ENCODE measurements at places on chromosomes 1 and 21.
A peak's percentile ranks its signal among the peaks of the same experiment; 100 is the strongest.

- DNase-seq: no peak
Measured at GRCh38 chr1:113990530-113990929, 11.3 kb downstream of the OLFML3 start.

DNA sequence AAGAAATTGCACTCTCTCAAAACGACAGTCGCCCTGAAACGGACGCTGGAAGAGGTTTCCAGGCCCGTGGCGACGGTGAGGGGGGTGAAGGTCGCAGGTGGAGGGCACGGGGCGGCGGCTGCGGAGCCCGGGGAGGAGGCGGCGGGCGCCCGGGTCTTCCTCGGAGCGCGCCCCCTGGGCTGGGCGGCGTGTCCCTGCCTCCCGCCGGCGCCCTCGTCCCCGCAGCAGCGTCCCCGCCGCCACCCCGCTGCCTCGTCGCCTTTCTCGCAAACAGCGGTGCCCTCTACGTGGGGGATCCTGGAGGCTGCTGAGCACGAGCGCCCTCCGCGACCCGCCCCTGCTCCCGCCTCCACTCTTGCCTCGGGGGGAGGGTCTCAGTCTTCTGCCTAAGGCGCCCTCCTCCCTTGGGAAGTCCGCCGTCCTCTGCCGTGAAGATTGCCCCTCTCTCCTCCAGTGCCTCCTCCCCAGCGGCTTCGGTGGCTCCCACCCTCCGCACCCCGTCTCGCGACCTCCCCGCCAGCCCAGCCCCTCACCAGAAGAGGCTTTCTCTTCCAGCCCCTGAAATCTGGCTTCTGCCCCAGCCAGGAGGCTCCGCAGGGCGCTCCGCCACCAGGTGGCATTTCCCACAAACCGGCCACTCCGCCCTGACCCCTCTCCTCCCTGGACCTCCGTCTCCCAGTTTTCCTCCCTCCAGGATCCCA lies 227.4 kb downstream of the SDCCAG8 start:
- DNase-seq: no peak

DNA sequence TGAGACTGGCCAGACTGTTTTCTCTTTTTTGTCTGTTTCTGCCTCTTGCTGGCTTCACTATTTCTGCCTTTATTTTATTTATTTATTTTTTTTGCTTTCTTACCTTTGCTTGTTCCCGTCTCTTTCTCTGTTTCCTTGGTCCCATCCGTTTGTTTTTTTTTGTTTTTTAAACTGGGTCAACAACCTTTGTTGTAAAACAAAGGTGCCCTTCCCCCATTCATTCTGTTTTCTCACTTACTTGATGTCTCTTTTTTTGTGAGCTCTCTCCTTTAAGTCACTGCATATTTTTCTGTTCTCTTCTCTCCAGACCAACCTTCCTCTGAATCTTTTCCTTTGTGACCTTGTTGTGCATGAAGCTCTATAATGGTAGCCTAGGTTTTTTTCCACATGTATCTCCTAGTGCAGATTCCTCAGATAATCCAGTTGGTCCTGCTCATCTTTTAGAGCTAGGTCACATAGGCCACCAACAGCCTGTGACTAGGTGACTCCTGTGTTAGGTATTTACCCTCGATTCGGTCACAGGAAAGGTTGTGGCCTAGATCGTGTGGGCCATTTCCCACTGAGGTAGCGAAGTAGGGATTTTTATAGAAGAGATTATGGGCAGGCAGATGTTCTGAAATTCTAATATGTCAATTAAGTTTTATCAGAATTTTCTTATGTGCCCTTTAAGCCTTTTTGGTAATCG lies 15.9 kb downstream of the GNAI3 start:
- DNase-seq: no peak

DNA sequence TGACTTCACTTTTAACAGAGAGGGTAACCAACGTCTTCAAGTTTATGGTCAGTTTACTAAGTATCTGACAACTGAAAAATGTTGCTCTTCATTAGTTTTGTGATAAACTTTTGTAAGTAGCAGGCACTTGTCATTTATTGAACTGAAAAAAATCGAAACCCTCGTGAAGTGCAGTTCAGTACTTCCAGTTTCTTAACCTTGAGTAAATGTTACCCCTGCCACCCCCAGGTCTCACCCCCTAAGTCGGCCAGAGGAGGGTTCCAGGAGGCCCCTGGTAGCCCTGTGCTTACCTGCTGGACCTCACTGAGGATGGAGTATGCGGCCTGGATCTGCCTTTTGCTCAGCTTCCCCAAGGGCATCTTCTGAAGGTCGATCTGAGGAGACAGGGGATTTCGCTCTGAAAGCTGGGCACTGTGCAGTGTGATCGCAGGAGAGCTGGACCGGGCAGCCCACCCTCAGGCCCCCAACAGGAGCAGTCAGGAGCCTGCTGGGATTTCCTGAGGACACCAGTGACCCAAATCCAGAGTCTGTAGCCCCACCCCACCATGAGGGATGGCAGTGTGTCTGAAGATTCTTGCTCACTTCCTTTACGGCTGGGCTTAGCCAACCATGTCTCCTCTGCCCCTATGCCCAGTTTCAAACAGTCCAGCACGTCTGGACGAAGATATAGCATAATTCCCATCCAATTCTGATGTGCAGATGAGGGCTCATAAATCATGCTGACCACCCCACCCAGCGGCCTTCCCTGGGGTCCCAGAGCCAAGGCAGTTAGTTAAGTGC lies 37.6 kb downstream of the PARP1 start:
- peak; percentile 4 for DNase-seq

GRCh38 chr1:216926720-216927510 lies 203.7 kb upstream of the ESRRG start:
- no peak for DNase-seq

DNA sequence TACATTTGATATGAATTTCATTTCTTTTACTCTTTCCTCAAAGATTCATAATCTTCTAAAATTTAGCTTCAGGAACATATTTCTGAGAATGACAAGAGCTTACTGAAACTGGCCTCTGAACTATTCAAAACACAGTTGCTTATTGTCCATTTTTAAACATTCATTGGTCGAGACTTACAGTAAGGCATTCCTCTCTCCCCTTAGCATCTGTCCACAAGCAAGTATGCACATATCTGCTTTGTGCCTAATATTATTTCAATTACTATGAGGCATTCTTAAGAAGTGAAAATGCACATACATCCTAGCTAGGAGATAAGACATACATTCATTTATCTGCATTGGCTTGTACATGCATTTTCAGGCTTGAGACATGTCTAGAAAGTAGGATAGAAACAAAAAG lies 488.7 kb downstream of the PTBP2 start:
- no peak for DNase-seq

DNA sequence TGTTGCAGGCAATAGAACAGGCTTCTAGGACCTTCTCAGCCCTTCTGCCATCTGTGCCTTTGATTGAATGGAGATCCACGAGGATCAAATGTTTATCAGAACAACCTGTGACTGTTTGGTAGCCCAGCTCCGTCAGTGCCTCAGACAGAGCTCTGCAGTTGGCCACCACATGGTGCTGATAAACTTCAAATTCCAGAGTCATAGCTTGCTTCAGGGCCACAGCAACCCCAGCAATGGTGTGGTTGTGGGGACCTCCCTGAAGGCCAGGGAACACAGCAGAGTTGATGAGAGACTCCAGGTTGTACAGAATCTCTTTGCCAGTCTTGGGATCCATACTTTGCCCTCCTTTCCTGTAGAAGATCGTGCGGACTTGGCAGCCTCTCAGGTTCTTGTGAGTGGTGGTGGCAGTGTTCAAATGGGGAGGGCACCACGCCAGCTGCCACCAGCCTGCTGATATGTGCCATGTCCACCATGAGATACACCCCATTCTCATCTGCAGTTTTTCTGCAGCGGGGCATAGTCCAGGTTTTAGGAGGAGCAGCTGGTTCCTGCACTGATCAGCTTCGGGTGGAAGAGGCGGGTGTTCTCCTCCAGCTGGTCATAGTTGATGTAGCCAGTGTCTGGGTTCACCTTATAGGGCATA lies 82.9 kb upstream of the ARTN start:
- no peak for DNase-seq

GRCh38 chr1:23214640-23215039 lies 2.7 kb downstream of the HTR1D start:
- no peak for DNase-seq

DNA sequence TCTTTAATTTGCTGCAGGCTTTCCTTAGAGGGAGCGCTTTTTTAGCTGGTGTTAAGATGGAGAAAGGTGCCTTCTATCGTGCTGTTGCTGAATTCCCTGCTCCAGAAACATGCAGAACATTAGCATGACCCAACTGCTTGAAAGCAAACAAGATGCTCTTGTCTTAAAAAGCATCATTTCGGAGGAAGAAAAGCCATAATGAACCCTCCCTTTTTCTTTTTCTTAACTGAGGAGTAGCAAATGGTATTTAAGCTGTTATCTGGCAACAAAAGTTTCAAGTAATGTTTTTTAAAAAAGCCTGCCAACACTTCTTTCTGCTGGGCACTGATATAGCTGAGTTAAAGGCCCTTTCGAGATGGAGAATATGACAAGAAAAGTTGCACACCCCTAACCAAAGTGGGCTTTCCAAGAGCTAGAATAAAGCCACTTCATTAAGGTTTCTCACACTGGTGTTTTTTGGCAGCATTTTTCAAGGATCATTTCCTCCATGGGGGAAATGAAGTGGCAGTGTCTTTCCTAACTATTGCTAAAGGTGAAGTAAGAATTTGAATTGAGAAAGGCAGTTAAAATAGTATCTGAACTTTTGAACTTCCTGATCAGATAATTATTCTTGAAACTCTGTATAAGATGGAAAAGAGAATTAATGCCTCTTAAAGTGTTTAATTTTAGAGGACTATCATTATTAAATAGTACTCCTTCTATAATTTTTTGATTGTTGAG lies 38.8 kb downstream of the ST6GALNAC5 start:
- peak; percentile 7 for DNase-seq

DNA sequence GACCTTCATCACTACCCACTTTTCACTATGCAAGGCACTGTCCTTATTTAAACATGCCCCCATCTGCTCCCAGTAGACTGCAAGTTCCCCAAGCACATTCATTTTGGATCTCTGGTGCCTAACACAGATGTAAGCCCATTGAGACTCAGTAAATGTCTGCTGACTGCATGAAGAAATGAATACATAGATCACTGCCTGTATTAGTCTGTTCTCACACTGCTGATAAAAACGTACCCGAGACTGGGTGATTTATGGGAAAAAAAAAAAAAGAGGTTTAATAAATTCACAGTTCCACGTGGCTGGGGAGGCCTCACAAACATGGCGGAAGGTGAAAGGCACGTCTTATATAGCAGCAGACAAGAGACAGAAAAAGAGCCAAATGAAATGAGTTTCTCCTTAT lies 204.9 kb downstream of the ATG4C start:
- DNase-seq: no peak

- no peak for DNase-seq
Measured at GRCh38 chr1:1461721-1462317, 9.7 kb upstream of the ATAD3B start.

- no peak for DNase-seq
Measured at GRCh38 chr1:228960705-228961104, 225.4 kb downstream of the RHOU start.

GRCh38 chr1:93021539-93022134 lies 57.4 kb upstream of the MTF2 start:
- DNase-seq: peak; percentile 66

GRCh38 chr1:114737314-114737849 lies 20.4 kb downstream of the CSDE1 start:
- DNase-seq: no peak

GRCh38 chr1:174872615-174873058 lies 127.1 kb upstream of the CACYBP start:
- DNase-seq: peak; percentile 63

DNA sequence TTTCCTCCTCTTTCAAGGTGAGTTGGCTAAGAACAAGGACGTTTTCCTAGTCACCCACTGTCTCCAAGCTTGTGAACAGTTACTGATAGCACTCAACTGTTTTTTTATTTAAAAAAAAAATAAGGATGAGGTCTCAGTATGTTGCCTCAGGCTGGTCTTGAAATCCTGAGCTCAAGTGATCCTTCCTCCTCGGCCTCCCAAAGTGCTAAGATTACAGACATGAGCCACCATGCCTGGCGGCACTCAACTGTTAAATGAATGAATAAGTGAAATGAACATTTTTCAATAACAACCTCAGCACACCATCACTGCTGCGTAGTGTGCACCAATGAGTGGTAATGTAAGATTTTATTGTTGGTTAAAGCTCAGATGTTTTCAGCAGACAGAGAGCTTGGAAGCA lies 214.1 kb upstream of the NRIP1 start:
- no peak for DNase-seq

GRCh38 chr1:15157524-15158399 lies 4.2 kb downstream of the TMEM51 start:
- DNase-seq: no peak

DNA sequence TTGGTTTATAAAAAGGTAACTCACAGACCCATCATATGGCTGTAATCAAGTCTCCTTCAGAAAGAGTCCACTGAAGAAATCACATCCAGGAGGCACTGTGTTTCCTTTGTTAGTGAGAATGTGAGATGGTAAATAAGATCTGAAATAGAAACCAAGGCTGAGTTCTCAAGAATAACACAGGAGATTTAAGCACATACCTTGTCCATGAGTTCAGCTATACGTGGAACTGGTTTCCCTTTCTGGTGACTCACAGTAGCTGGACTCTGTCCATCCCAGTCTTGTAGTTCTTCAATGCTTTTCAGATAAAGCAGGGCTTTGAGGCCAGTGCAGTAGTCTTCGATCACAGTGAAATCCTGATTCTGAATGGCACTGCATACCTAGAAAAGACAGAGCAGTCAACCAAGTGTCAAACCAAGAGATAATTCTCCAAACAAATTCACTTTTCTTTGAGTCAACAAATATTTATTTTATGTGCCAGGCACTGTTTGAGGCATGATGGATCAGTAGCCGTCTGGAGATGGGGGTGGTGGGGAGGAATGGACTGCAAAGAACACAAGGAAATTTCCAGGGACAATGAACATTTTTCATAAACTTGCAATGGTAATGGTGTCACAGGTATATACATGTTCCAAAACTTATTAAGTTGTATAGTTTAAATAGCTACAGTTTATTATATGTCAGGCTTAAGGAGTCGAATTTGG lies 471.4 kb downstream of the PTBP2 start:
- peak; percentile 91 for DNase-seq

GRCh38 chr1:203744075-203744972 lies 20.7 kb upstream of the LAX1 start:
- DNase-seq: no peak

DNA sequence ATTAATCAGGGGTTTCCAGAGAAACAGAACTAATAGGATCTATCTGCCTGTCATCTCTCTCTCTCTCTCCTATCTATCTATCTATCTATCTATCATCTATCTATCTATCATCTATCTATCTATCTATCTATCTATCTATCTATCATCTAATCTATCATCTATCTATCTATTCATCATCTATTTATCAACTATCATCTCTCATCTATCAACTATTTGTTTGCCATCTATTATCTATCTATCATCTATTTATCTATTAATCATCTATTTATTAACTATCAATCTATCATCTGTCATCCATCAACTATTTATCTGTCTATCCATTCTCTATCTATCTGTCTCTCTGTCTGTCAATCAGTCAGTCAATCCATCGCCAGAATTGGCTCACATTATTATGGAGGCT lies 70.0 kb upstream of the MRPS6 start:
- DNase-seq: no peak

GRCh38 chr1:211811848-211812247 lies 18.7 kb downstream of the LPGAT1 start:
- no peak for DNase-seq

All from renal cortical epithelial cell (primary cell).